ENCODE measurements at places on chromosomes 12 and 14.
A peak's percentile ranks its signal among the peaks of the same experiment; 100 is the strongest.

DNA sequence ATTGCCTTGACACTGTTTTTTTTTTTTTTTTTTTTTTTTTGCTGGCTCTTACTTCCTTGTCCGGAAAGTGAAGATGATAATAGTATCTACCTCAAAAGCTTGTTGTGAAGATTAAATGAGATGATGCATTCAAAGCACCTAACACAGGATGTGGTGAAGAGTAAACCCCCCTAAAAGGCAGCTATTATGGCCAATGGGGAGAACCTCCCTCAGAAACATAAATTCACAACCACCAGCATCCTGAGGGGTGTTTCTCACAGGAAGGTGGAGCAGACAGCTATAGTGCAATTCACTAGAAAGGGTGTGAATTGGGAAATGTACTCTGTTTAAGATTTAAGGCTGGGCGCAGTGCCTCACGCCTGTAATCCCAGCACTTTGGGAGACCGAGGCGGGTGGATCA is 85.4 kb upstream of the CRY1 start:
- no peak overlapping the region for H3K4me3 ChIP-seq
- DNase-seq, result no peak
- no peak overlapping the region for H3K27ac ChIP-seq
- H3K4me1 ChIP-seq, result no peaks in the 10 kb centered on the region
- no peaks in the 10 kb centered on the region for H3K36me3 ChIP-seq

DNA sequence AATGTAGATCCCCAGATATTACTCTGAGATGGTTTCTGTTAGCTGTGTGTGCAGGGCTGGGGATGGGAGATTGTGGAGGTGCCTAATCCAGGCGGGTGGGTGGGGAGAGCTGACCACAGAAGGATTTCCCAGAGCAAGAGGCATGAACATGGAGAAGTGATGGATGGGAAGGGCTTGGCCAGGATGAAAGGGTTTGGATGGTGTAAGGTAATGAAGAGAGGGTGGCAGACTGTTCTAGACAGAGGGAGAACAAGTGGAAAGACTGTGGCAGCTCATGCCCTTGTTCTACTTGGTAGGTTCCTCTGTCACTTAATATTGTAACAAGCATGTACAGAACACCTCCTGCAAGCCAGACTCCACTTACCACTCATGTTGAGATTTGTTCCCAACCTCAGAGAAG is 187.8 kb downstream of the NPAS3 start:
- no peaks in the 10 kb centered on the region for H3K36me3 ChIP-seq
- H3K4me1 ChIP-seq, result peaks cover 21% of the 10 kb centered on the region
- no peak for DNase-seq
- H3K27me3 ChIP-seq, result no peaks in the 10 kb centered on the region
- no peak overlapping the region for H3K27ac ChIP-seq

DNA sequence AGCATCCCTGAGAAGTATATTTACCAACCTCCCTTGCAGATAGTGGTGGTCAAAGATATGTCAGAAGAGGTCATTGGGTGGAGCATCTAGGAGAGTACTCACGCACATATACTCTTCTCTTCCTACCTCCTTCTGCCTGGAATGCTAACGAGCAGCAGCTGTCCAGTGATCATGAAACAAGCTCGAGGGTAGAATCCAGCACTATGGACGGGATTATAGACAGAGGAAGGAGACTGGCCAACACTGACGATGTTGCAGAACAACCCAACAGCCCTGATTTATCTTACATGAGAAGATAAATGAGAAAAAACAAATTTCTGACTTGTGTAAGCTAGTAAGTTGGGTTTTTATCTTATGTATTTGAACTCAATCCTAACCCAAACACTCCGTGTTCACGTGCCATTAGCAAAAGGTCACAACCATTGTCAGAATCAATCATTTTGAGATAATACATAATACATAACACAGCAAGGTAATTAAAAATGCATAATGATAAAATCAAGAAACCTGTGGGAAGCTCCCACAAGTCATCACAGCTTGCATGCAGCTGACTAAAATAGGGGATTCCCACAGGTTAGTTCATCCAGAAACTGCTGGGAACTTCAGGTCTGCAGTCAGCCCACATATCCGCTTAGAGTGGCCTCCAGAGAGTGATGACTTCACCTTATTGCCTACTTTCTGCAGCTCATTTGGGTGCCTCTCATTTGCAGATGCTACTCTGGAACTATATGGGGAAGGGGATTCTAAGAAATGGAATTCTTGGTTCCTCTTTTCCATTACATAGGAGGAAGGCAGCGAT is 36.3 kb upstream of the STK38L start:
- no peaks in the 10 kb centered on the region for H3K27me3 ChIP-seq
- H3K4me3 ChIP-seq, result no peak overlapping the region
- no peaks in the 10 kb centered on the region for H3K36me3 ChIP-seq
- H3K4me1 ChIP-seq, result no peaks in the 10 kb centered on the region
- no peak for DNase-seq
- H3K27ac ChIP-seq, result no peak overlapping the region

DNA sequence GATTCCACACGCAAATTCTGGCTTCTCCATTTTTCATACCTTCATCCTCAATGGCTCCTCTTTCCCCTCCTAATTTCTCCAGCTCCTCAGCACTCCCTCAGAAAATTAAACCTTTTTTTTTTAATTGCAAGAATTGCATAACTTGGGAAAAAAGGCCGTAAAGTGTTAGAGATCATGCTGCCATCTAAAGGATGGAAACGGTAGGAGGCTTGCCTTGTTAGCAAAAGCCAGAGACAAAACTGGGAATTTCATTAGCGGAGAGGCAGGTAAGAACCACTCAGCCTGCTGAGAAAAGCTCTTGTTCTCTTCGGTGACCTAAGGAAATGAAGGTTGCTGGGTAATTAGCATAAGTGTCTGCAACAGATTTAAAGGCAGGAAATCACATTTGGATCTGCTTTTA is 204.3 kb downstream of the AEBP2 start:
- DNase-seq, result peak; percentile 50
- no peaks in the 10 kb centered on the region for H3K4me1 ChIP-seq
- no peaks in the 10 kb centered on the region for H3K36me3 ChIP-seq
- H3K4me3 ChIP-seq, result no peak overlapping the region
- no peaks in the 10 kb centered on the region for H3K27me3 ChIP-seq

DNA sequence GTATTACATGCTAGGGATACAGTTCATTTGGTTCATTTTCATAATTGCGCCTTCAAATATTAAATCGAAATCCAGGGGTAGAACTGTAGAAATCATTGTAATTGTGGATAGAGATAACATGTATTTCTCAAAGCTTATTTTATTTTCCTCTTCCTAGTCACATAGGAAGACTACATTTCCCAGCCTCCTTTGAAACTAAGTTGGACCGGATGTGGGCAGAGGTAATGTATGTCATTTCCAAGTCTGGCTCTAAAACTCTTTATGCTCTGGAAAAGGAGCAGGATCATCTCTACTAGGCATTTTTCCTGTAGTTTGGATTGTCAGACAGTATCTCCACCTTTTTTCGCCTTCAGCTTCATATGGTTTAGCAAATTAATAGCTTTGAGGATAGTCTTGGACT is 70.1 kb upstream of the CRY1 start:
- no peaks in the 10 kb centered on the region for H3K27me3 ChIP-seq
- H3K36me3 ChIP-seq, result no peaks in the 10 kb centered on the region
- H3K4me1 ChIP-seq, result peaks cover 8% of the 10 kb centered on the region
- peak; percentile 32 for DNase-seq
- H3K4me3 ChIP-seq, result no peak overlapping the region
- no peak overlapping the region for H3K27ac ChIP-seq

GRCh38 chr14:67463900-67464299 is 24.6 kb downstream of the TMEM229B start:
- H3K36me3 ChIP-seq, result no peaks in the 10 kb centered on the region
- no peaks in the 10 kb centered on the region for H3K4me1 ChIP-seq
- DNase-seq, result no peak
- no peak overlapping the region for H3K27ac ChIP-seq

DNA sequence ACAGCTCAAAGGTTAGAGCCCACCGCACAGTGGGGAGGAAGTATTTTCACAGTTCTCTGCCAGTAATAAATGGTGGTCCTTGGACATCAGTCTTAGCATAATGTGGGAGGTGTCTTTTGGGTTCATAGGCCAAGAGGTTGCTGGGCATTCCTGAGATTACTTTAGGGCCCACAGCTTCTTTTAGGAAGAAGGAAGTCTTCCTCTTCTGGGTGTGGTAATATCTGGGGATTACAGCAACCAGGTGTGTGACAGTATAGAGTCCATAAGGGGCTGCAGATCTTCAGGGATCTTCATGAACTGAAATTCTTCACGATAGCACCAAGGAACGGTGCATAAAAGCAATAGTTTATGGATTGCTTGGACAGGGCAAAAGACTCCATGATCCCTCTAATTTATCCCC is 56.2 kb upstream of the PTGR2 start:
- no peak for DNase-seq
- H3K4me1 ChIP-seq, result peaks cover 33% of the 10 kb centered on the region
- H3K36me3 ChIP-seq, result no peaks in the 10 kb centered on the region
- H3K27me3 ChIP-seq, result no peaks in the 10 kb centered on the region
- H3K27ac ChIP-seq, result peak overlapping the region; percentile 51

DNA sequence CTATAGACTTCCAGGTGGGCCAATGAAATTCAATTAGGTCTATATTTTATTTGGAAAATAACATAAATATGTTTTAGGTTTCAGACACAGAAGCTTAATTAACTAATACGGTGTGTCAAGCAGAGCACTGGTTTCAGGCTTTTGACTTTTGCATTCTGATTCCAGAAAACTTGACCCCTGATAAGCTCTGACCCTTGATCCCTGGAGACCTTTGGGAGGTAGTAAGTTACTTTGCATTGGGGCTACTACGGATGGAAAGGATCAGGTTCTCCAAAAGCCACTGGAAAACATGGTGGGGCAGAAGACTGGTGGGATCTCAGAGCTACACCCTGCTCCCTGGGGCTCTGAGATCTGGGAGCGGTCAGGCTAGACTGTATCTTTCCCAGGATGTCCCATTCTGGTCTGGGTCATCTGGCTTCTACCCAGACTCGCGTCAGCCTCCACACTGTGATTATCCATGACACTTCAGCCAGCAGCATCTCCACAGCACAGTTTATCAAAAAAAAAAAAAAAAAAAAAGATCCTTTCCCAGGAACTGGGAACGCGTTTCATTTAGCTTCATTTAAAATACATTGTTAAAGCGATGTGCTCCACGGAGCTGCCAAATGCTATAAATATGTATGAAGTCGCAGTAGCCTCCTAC is 17.8 kb upstream of the EMP1 start:
- no peaks in the 10 kb centered on the region for H3K27me3 ChIP-seq
- H3K4me3 ChIP-seq, result peak overlapping the region; percentile 60
- H3K27ac ChIP-seq, result peak overlapping the region; percentile 86
- no peak for DNase-seq
- H3K4me1 ChIP-seq, result peaks cover 56% of the 10 kb centered on the region

DNA sequence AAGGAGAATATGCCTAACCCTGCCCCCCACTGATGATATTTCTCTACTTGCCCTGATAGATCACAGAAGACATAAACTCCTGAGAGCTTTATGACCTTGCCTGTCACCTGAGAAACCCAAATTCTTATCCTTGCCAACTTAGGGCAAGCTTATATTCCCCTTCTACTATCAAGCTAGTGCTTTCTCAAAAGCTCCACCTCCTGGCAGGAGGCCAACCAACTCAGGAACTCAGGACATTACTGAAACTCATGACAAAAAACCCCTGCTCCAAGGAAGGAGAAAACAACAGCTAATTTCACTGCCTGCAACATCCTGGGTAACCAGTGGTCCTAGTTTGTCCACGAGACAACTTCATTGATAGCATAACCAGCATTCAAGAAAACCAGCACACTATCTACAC is 60.9 kb upstream of the FSCB start:
- H3K27ac ChIP-seq, result no peak overlapping the region
- no peaks in the 10 kb centered on the region for H3K27me3 ChIP-seq
- no peak for DNase-seq
- no peaks in the 10 kb centered on the region for H3K36me3 ChIP-seq
- H3K4me1 ChIP-seq, result peaks cover 20% of the 10 kb centered on the region

DNA sequence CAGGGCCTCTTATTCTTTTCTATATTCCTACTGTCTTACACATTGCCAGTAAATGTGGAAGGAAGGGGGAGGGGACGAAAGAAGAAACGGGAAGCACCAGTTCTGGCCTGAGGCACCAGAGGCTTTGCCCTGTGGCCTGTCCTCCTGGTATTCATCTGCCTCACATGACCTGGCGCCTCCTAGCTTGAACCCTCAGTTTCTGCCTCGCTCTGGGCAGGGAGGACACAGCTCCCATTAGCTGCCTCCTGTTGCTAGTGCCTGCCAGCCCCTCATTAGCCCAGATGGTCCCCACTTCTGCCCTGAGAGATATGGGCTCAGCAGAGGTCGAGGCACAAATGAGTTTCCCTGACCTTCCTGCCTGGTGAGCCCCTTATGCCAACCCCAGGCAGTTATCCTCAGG is 3.0 kb upstream of the PLEKHG6 start:
- DNase-seq, result no peak
- H3K27me3 ChIP-seq, result no peaks in the 10 kb centered on the region
- peaks cover 15% of the 10 kb centered on the region for H3K4me1 ChIP-seq
- no peak overlapping the region for H3K27ac ChIP-seq
- no peaks in the 10 kb centered on the region for H3K36me3 ChIP-seq

- no peaks in the 10 kb centered on the region for H3K36me3 ChIP-seq
- no peaks in the 10 kb centered on the region for H3K4me1 ChIP-seq
- H3K4me3 ChIP-seq, result no peak overlapping the region
- peaks cover 4% of the 10 kb centered on the region for H3K27me3 ChIP-seq
- no peak for DNase-seq
- no peak overlapping the region for H3K27ac ChIP-seq
Measured at GRCh38 chr12:129561304-129561703, 342.5 kb downstream of the TMEM132D start.

GRCh38 chr12:50518090-50518489 is 13.3 kb downstream of the DIP2B start:
- DNase-seq, result no peak
- peaks cover 11% of the 10 kb centered on the region for H3K36me3 ChIP-seq
- H3K4me1 ChIP-seq, result no peaks in the 10 kb centered on the region
- no peaks in the 10 kb centered on the region for H3K27me3 ChIP-seq

GRCh38 chr14:59918824-59919569 is 947 bp upstream of the LRRC9 start:
- H3K27me3 ChIP-seq, result peaks cover 74% of the 10 kb centered on the region
- peak overlapping the region; percentile 20 for H3K4me3 ChIP-seq
- DNase-seq, result peak; percentile 71
- peaks cover 5% of the 10 kb centered on the region for H3K4me1 ChIP-seq
- no peak overlapping the region for H3K27ac ChIP-seq
- no peaks in the 10 kb centered on the region for H3K36me3 ChIP-seq

- H3K4me3 ChIP-seq, result no peak overlapping the region
- H3K27ac ChIP-seq, result no peak overlapping the region
- H3K4me1 ChIP-seq, result no peaks in the 10 kb centered on the region
- no peaks in the 10 kb centered on the region for H3K27me3 ChIP-seq
- no peak for DNase-seq
Measured at GRCh38 chr12:41008472-41008871, 179.6 kb upstream of the PDZRN4 start.

- no peak for DNase-seq
- H3K4me1 ChIP-seq, result no peaks in the 10 kb centered on the region
- no peak overlapping the region for H3K27ac ChIP-seq
- no peak overlapping the region for H3K4me3 ChIP-seq
- no peaks in the 10 kb centered on the region for H3K27me3 ChIP-seq
Measured at GRCh38 chr14:101226603-101227425, 323.3 kb upstream of the RTL1 start.

All from PC-3 (cell line).